ENCODE measurements at places on chromosomes 16 and 17.

DNA sequence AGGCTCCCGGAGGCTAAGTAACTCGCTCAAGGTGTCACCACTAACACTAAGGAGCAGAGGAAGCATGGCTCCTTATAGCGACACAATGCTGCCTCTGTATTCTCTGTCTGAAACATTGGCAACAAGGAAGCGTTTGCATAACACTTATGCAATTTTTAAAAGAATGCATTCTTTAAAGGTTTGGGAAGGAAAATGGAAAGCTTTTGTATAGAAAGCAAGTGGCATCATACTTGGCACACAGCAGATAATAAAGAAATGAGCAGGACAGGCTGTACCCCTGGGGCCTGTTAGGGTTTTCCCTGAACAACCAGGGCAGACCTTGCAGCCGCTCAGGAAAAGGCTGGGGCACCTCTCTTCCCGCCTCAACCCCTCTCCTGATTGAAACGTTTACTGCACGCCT is 36.9 kb downstream of the PPL start:
- no peak for DNase-seq

- no peak for DNase-seq
Measured at GRCh38 chr16:70370924-70371323, 24.2 kb downstream of the DDX19A start.

DNA sequence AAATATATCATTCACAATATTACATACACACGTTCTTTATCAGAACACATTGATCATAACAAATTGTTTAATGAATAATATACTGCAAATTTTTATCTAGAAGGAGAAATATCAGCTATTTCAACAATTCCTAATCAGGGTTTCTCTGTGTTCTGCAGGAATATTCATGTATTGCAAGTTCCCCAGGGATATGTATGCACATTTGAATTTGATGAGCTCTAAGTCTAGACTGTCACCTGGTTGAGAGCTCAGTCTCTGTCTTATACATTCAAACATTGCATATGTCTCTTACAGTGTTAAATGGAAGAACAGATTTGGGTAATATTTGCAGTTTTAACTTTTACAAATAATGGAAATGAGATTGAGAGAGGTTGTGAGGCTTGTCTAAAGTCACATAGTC is 829.7 kb downstream of the CDH11 start:
- no peak for DNase-seq

GRCh38 chr17:82343560-82343959 is 10.0 kb upstream of the SECTM1 start:
- no peak for DNase-seq

DNA sequence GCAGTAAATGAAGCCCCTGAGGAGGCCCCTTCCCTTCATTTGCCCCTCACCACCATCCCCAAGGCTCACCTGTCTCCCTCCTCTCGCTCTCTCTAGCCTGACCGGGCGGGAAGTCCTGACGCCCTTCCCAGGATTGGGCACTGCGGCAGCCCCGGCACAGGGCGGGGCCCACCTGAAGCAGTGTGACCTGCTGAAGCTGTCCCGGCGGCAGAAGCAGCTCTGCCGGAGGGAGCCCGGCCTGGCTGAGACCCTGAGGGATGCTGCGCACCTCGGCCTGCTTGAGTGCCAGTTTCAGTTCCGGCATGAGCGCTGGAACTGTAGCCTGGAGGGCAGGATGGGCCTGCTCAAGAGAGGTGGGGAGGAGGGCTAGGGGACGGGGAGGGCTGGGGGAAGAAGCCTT is 21.0 kb downstream of the WNT9B start:
- no peak for DNase-seq
